Astrocyte of the cerebellum (primary cell): ENCODE measurements at places on chromosomes 1 and 21.
A peak's percentile ranks its signal among the peaks of the same experiment; 100 is the strongest.

DNA sequence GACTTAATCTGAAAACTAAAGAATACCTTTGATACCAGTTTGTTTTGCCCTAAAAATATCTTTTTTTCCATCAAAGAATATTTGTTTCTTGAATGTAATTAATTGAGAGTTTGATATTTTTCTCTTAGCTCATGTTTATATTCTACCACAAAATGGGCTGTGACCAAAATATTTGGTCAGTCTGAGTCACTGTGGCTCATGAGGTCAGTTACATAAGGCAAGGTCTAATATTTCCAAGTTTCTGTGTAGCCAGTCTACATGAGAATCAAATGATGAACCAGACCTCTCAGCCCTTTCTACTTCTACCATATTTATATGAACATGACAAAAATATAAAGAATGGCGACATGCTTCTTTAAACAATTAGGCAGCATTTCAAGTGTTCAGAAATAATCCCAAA, 83.0 kb upstream of the IVNS1ABP start:
- DNase-seq, result peak; percentile 80

DNA sequence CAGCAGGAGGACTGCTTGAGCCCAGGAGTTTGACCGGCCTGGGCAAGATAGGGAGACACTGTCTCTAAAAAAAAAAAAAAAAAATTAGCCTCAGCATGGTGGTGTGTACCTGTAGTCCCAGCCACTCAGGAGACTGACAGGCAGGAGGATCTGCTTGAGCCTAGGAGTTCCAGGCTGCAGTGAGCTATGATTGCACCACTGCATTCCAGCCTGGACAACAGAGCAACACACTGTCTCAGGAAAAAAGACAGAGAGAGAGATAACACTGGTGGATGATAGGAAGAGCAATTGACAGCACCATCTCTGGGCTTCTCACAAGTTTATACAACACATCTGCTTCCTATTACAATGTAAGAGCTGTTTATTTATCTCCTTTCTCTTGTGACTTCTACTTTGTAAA, 2.4 kb upstream of the RNU11 start:
- DNase-seq, result no peak

DNA sequence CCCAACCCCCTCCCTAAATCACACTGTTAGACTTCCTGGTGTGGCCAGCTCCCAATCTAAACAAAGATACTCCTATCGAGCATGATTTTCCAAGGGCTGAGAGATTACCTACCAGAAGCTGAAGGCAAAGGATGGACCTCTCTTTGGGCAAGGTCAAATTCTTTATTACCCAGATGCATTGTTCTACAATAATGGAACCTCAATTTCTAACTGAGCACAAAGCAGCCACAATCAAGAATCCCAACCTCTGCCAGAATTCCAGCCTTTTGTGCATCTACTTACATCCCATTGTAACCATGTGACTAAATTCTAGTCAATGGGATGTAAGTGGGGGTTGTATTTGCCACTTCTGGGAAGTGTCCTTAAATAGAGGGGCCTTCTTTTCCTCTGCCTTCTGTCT, 24.9 kb upstream of the VPS26C start:
- DNase-seq, result no peak

- DNase-seq, result no peak
Measured at GRCh38 chr1:116262207-116262994, 110.6 kb upstream of the ATP1A1 start.

GRCh38 chr1:198275597-198275996, 118.8 kb downstream of the NEK7 start:
- no peak for DNase-seq

GRCh38 chr1:207854001-207854400, 56.9 kb downstream of the CD34 start:
- no peak for DNase-seq

DNA sequence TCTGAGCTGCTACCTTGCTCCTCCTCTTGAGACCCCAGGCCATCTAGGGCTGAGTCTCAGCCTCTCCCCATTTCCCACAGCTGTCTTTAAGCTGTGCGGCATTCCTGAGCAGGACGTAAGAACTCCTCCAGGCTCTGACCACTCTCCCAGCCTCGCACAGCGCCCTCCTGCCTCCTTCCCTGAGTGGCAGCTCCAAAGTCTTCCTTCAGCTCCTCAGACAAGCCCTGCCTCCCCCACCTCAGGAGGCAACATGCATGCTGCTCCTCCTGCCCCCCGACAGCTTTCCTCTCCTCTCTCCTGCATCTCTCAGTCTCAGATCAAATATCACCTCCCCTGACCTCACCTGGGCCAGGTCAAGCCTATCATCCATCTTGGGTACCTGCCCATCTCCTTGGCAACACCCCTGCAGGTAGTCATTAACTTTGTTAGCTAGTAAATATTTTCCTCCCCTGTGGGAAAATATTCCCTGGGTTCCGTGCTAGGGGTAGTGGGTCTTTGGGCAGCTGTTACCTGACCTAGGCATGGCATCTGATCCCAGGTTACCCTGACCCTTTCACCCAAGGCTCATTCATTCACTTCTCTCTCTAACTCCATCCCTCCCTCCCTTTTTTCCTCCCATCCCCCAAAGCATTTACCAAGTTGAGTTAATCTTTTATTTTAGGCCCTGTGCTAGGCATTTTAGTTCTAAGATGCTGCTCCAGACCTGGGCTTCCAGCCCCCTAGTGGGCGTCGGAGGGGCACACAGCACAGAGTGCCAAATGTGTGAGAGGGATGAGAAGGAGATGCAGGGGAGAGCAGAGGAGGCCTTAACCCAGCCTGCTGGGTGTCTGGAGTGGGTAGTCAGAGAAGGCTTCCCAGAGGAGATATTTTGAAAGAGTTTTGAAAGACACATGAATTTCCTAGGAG, 419.9 kb downstream of the PTPRU start:
- no peak for DNase-seq
